Jurkat, Clone E6-1 (cell line): ENCODE measurements at places on chromosomes 7 and 10.
A peak's percentile ranks its signal among the peaks of the same experiment; 100 is the strongest.

DNA sequence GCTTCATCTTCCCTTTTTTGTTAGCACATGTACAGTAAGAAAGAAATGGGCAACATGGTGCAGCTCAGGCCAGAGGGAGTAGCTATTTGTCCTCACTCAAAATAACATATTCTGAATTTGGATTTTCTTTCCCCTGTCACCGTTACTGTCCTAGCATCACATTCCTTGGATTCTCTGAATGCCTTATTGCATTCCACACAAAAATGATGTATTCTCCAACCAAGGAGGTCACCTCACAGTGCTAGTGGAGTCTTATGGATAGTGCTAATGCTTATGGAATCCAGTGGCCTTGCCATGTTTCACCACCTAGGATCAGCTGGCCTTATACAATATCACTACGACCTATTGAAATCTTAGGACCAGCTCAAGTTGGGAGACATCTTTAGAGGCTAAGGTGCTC is 7.2 kb downstream of the PRSS58 start:
- no peak for DNase-seq

DNA sequence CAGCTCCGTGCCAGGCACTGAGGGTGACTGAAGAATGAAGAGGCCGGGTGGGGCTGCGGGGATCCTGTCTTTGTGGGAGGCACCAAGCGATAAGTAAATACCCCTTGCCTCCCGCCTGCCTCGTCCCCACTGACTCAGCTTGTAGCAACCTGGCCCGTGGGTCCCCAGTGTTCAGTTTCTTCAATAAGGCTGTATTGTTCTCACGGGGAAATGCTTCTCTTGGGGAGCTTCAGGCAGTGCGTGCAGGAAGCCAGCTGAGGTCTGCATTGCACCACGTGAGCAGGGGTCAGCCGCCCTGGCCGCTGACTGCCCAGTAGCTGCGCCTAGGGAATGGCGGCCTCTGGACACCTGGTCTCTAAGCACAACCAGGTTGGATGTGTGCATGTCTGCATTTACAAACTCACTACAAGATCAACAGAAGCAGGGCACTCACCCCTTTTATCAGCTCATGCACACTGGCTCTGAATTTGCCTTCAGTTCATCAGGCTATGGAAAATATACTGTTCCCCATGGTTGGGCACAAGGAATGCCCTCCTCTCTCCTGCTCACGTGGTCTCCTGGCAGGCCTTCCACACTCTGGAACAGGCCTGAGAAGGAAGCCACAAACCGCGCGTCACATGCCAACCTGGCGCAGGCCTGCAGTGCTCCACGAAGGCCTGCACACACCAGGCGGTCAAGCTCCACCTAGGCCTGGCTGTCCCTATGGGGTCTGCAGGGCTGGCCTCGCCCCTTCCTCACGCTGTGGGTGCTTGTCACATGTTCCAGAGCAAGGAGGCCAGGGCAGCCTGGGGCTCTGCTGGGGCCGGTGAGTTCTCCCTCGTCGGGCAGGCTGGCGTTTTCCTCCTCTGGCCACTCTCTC is 135.7 kb upstream of the RNF32 start:
- DNase-seq: no peak

DNA sequence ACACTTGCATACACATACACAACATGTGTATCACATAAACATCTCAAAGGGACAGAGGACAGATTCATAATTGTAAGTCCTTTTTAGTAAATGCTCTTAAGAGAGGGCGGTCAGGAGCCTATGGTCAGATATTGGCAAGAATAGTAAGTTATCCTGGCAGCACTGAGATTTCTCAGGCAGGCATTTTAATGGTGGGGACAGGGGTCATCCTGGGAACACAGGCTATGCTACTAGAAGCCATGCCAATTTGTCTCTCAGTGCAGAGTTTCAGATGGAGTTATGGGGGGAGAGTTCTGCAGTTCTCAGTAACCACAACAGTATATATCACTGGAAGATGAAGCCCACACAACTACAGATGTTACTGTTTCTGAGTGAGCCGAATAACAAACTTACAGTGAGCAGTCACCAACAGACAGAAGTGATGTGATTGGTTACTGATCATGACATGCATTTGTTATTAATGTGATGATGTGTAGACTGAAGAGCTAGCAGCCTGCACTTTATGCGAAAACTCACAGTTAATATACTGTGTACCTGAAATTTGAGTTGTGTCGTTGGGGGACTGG is 16.4 kb downstream of the ZNF487 start:
- DNase-seq: peak; percentile 91

GRCh38 chr10:64463406-64463805 is 942.2 kb downstream of the REEP3 start:
- no peak for DNase-seq

GRCh38 chr10:123512901-123513775 is 153.0 kb upstream of the GPR26 start:
- DNase-seq: no peak

GRCh38 chr7:88355011-88355410 is 48.3 kb upstream of the STEAP4 start:
- no peak for DNase-seq

DNA sequence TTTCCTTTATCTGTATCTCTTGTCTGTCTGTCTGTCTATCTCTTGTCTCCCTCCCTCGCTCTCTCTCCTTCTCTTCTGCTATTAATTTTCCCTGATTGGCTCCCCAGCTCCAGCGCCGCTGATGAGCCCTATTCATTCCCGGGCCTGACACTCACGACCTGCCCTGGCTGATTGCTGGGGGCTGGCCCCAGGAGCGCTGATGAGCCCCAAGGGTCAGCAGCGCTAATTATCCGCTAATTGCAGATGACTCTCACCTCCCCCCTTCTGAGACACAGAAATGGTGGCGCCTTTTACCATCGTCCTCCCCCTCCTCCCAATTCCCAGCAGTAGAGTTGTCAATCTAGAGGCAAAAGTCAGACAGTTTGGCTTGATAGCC is 1.3 kb upstream of the GBX1 start:
- DNase-seq: no peak

- DNase-seq: no peak
Measured at GRCh38 chr7:137695942-137696341, 150.8 kb downstream of the DGKI start.
